CD4-positive, alpha-beta memory T cell (primary cell): ENCODE measurements at places on chromosomes 6 and 20.

DNA sequence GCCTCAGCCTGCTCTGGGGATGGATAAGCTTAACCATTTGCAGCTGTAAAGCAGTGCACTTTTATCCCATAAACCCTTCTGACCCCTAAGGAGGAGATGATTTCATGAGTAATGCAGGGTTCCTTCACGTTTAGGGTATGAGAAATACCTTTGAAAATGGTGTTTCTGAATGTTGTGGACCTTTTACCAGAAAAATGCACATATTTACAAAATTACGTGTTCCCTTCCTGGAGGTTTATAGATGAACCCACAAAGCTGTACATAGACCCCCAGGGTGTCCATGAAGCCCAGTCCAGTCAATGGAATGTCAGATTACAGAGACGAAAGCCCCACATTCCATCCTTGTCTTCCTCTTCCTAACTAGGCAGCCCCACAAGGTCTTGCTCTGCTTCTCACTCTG, 78.6 kb upstream of the INSM1 start:
- H3K27ac ChIP-seq, result no peak overlapping the region
- no peak for DNase-seq
- no peaks in the 10 kb centered on the region for H3K36me3 ChIP-seq
- no peaks in the 10 kb centered on the region for H3K4me1 ChIP-seq

DNA sequence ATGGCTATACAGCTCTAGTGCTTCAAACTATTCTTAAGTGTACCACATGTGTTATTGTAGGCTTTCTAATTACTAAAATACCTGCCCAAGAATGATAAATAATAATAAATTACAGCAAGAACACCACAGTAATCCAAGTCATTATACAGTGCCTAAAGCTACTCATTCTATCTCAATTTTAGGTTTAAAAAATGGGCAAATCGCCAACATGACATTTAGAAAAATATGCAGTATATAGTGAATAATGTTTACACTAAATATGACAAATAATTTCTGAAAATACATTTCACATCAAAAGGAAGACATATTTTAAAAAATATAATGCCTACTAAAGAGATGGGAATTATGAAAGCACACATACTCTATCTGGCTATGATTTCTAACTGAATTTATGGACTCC, 91.8 kb downstream of the MAN1A1 start:
- no peaks in the 10 kb centered on the region for H3K36me3 ChIP-seq
- no peak for DNase-seq
- no peaks in the 10 kb centered on the region for H3K27me3 ChIP-seq
- H3K4me1 ChIP-seq, result peaks cover 19% of the 10 kb centered on the region

GRCh38 chr6:168789699-168790098, 348.7 kb downstream of the SMOC2 start:
- H3K4me1 ChIP-seq, result no peaks in the 10 kb centered on the region
- no peak overlapping the region for H3K27ac ChIP-seq
- H3K27me3 ChIP-seq, result no peaks in the 10 kb centered on the region
- H3K36me3 ChIP-seq, result no peaks in the 10 kb centered on the region

DNA sequence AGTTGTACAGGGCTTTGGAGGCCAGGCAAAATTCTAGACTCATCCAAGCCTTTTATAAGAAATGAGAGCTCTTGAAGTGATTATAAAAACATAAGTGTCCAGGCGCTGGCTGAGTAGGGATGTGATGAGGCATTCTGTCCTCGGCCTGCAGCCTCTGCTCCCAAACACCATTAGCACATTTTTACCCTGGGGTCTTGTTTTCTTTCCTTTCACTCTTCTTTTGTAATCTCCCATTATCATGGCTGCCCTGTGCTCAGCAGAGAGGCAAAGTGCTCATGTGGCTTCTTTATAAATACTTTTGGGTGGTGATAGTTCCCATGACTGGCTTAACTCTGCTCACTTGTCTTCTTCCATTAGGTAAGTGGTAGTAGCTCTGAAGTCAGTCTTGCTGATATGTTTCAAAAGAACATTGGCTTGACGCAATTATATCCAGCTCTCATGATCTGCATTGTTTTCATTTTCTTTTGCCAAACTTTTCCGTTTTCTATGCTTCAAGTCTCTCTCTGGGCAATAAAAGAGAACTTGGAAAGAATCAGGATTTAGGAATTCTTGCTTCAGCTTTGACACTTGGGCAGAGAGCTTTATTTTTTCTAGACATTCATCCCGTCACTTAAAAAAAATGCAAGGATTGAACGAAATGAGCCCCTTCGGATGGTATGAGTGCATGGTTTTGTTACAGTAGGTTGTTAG, 61.1 kb downstream of the CAP2 start:
- no peaks in the 10 kb centered on the region for H3K36me3 ChIP-seq
- no peak for DNase-seq
- no peaks in the 10 kb centered on the region for H3K27me3 ChIP-seq
- H3K4me3 ChIP-seq, result no peak overlapping the region
- H3K27ac ChIP-seq, result no peak overlapping the region
- no peaks in the 10 kb centered on the region for H3K4me1 ChIP-seq

- H3K36me3 ChIP-seq, result no peaks in the 10 kb centered on the region
- DNase-seq, result no peak
- H3K4me3 ChIP-seq, result no peak overlapping the region
Measured at GRCh38 chr6:16314296-16314695, 75.9 kb downstream of the GMPR start.

- no peak overlapping the region for H3K27ac ChIP-seq
- no peak for DNase-seq
- no peaks in the 10 kb centered on the region for H3K4me1 ChIP-seq
- no peaks in the 10 kb centered on the region for H3K27me3 ChIP-seq
Measured at GRCh38 chr20:38275815-38276550, 15.4 kb upstream of the KIAA1755 start.
